ENCODE measurements at places on chromosomes 12 and 14.

- no peak for DNase-seq
Measured at GRCh38 chr14:102491366-102491765, 18.2 kb downstream of the ANKRD9 start.

DNA sequence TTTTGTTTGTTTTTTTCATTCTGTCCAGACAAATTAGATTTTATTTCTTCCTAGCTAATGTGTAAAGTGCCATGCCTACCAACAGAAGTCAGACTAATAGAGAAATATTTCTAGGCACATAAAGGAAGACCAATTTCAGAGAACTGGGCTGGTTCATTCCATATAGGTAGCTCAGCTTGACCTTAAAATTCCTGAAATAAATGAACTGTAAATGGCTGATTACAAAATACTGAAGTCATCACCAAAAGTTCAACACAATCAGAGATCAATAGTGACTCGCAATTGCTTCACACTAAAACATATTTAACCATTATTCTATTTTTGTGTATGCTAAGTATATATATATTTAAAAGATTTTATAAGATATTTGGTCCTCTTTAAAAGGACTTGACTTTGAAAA lies 34.2 kb downstream of the PTPRB start:
- DNase-seq, result no peak

- DNase-seq, result no peak
Measured at GRCh38 chr14:104262515-104263514, 124.4 kb downstream of the KIF26A start.

- DNase-seq, result peak; percentile 44
Measured at GRCh38 chr12:56119361-56119796, 1.3 kb downstream of the ZC3H10 start.

DNA sequence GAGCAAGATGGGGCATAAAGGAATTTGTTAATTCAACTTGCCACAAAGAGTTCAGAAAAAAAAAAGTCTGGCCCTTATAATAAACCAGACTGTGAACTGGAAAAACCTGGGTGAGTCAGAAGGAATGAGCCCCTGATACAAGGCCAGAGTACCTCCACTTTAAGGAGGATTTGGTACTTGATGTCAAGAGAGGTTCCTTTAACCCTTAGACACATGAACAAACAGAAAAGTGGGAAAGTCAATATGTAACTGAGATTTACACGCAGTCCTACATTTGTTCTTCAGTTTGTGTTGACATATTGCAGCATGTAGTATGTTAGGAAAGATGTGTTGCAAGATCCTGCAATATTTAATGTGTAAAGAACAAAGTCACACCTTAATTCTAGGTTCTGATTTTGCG lies 14.2 kb upstream of the SLC38A4 start:
- DNase-seq, result no peak

- DNase-seq, result no peak
Measured at GRCh38 chr12:18908191-18908590, 170.3 kb downstream of the CAPZA3 start.

- no peak for DNase-seq
Measured at GRCh38 chr12:14186193-14186502, 179.3 kb upstream of the ATF7IP start.

DNA sequence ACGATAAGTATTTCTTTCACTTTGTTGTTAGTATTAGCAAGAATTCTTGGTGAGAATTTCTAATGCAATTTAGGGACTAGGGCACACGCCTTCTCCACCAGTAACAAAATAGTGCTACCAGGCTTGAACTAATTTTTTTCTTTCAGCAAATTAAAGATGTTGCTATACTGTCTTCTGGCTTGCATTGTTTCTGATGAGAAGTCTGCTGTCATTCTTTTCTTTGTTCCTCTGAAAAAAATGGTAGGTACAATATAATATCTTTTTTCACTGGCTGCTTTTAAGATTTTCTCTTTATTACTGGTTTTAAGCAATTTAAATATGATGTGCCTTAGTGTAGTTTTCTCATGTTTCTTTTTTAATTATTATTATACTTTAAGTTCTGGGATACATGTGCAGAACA lies 171.2 kb downstream of the PCNX1 start:
- no peak for DNase-seq

- DNase-seq, result no peak
Measured at GRCh38 chr12:113284751-113285150, 50.2 kb downstream of the SLC8B1 start.

DNA sequence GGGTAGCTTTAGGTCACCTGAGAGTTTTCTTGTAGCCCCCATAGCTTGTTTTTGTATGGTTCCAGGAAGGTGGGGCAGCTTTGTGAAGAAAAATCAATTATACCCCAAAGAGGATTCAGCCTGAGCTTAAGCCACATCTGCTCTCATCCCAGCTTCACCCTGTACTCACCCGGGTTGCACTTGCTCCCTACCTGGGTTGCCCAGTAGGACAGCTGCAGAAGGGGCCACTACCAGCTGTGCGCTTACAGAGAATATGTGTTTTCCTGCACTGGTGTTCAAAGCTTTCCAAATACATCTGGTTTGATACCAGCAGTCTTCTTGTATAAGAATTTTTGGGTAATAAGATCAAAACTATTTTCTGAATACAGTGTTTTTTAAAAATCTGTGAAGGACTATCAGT lies 3.0 kb upstream of the SLC38A1 start:
- DNase-seq, result no peak

DNA sequence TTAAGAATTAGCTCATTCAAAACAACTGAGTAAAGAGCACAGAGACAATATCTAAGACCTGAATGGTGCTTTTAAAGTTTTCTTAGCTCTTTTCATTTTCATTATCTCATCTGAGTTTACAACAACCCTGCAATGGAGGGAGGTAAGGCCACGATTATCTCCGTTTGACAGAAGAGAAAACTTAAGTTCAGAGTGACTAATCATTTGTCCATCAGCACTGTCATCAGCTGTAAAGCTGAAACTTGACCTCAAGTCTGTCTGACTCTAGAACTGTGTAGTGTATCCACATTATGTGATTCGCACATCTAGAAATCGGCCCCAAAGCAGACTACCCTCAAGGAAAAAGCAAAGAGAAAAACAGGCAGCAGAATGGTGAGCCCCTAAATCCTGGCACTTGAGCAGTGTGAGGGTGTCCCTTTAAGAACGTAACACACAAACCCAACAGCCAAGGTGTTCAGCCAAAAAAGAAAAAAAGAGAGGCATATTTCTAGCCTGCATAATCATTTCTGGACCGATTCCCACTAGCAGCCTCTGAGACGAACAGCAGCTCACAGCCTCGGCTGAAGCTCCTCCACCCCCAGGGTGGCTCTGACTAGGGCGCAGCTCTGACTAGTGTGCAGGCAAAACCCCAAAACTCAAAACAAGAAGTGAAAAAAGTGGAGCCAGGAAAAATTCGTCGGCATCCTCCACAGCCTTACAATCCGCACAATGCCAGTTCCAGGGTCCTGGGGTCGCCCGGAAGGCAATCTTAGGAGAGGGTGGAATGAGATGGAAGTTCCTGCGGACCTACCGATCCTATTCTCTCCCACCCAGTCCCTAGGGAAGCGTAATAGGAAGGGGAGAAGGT lies 1.6 kb downstream of the STXBP6 start:
- DNase-seq, result no peak

- DNase-seq, result no peak
Measured at GRCh38 chr14:49479432-49479831, 106.7 kb downstream of the RPS29 start.

DNA sequence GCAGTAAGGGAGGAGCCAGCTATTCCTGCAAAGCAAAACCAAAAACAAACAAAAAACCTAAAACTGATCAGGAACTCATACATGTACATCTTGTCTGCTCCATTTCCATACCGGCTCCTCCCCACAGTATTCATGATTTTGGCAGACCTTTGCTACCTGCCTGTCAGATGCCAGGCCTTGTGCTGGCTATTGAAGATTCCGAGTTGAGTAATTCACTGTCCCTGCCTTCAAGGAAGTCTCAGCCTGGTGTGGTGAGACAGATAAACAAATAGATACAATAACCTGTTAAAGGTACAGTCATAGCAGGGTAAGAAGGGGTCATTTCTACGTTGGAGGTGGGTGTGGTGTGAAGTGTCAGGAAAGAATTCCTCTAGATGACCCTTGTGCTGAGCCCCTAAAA lies 42.7 kb downstream of the SUSD6 start:
- DNase-seq, result no peak

DNA sequence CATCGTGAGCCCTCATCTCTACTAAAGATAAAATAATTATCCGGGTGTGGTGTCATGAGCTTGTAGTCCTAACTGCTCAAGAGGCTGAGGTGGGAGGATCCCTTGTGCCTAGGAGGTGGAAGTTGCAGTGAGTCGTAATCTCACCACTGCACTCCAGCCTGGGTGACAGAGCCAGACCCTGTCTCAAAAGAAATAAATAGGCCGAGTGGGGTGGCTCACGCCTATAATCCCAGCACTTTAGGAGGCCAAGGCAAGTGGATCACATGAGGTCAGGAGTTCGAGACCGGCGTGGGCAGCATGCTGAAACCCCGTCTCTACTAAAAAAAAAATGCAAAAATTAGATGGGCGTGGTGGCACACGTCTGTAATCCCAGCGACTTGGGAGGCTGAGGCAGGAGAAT lies 70.9 kb downstream of the RESF1 start:
- no peak for DNase-seq

GRCh38 chr14:59857328-59857727 lies 13.2 kb downstream of the RTN1 start:
- DNase-seq, result no peak

- no peak for DNase-seq
Measured at GRCh38 chr14:81157431-81157830, 63.3 kb downstream of the GTF2A1 start.

DNA sequence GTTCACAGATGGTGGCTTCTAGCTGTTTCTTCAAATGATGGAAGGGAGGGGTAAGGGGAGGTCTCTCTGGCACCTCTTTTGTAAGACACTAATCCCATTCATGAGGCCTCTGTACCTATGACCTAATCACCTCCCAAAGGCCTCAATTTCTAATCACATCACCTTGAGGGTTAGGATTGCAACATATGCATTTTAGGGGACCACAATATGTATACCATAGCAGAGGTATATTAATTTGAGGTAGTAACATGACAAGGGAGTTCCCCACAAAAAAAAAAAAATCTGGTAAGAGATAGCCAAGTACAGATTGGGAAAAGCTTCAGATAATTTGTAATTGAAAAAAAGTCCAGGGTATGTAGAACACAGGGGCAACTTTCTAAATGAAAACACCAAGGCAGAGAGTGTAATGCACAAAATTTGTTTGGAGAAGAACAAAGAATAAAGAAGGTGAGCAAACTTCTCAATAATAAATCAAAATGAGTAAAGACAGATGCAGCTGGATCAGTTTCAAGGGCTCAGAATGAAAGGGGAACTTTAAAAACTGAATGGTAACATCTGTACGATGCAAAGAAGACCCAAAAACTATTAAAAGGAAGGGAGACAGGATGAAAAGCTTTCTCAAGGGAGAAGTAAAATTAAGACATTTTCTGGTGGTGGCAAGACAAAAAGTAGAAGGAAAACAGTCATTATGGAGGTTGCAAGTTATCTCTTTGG lies 125.5 kb upstream of the DCN start:
- no peak for DNase-seq

GRCh38 chr14:66284346-66284745 lies 201.8 kb upstream of the CCDC196 start:
- no peak for DNase-seq

DNA sequence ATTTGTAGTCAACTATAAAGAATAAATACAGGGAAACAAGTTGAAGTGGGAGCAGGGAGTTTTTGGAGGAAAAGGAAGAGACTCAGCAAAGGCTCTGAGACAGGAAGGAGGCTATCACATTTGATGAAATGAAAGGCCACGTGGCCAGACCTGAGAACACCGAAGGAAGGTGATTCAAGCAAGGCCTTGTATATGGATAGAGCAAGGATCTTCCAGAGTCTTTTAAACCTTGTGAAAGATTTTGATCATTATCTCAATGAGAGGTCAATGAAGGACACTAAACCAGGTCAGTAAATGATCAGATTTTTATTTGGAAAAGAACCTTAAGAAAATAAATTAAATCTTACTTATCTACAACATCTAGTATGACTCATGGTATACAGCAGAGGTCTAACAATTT lies 523.5 kb downstream of the SLC16A7 start:
- DNase-seq, result no peak

DNA sequence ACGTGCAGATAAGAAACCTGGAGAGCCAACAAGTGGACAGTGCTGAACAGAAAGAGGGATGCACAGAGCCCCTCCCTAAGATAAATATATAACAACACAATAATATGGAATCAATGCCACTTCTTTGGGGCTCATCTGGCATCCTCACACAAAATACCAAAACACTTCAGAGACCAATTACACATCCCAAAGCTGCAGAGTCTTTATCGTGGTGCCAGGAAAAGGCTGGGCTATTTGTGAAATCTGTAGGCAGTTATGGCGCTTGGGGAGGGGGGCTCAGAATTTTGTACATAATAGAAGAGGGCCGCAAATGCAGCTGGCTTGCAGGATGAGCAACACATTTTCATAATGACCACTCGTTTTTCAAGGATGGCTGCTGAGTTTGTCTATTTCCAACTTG lies 160.4 kb upstream of the NOS1 start:
- no peak for DNase-seq

GRCh38 chr12:124507188-124508109 lies 60.0 kb downstream of the NCOR2 start:
- DNase-seq, result no peak

GRCh38 chr12:126747530-126748149 lies 1519.3 kb upstream of the TMEM132C start:
- peak; percentile 19 for DNase-seq

DNA sequence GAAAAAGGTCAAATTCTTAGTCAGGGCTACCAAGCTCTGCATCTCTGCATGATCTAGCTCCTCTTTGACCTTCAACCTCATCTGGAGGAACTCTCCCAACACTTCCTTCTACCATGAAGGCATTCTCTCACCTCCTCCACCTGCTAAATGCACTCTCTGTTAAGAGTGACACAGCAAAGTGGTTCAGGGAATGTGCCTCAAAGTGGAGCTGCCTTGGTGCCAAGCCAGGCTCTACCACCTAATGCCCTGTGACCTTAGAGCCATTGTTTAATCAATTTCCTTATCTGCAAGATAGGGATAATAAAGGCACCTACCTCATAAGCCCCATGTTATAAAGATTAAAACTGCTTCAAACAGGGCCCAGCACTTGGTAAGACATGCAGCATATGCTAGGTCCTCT lies 236.7 kb downstream of the ANO2 start:
- DNase-seq, result no peak

Data from stimulated activated CD8-positive, alpha-beta memory T cell treated with anti-CD3 and anti-CD28 coated beads, Interleukin-15, amount 100 ng/mL, for 48 hours (primary cell).